ENCODE measurements at places on chromosomes 1 and 21. TPM values are rescaled to one million over a fixed set of nuclear protein-coding genes. Genes with fewer than 3 reads are reported as not detected.

Gene GREM2
- polyA plus RNA-seq: 2.3 TPM

Gene TMEM52
- 134 TPM for polyA plus RNA-seq

Gene JAM2
- polyA plus RNA-seq: 50.0 TPM

- no peak for DNase-seq
Observed at GRCh38 chr1:221327954-221328353, 413.9 kb downstream of the DUSP10 start.

GRCh38 chr1:222790520-222790919 lies 24.3 kb upstream of the DISP1 start:
- DNase-seq: no peak

DNA sequence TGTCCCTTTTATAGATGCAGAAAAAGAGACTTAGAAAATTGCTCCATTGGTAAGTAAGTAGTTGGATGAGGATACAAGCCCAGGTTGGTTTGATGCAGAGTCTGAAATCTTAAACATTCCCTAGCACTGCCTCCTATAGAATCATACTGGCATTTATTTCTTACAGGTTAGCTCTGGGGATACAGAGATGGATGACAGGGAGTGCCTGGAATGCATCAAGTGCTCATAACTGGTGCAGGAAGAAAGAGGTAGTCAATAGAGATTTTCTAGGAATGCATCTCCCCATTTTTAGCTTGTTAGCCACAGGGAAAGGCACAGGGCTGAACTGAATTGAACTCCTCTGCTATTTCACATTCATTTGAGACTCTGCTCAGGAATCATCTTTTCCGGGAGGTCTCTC lies 269.0 kb upstream of the USP24 start:
- DNase-seq: no peak

DNA sequence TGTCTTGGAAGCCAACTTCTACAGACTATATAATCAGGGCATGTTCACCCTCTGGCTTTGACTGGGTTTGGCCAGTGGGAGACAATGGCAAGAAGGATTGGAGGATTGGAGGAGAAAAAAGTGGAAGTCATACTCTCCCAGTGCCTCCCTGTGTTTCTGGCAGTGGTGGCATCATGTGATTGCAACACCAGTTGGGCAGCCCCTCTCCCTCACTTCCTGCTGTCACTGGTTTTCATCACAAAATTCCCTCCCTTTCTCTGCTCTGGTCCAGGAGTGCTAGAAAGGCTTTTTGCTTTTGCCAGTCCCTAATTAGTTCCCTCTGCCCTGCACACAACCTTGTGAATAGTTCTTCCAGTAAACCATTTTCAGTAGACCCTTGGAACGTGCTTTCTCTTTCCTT lies 3.7 kb upstream of the QSOX1 start:
- DNase-seq: no peak

- DNase-seq: no peak
Observed at GRCh38 chr1:54588377-54588776, 34.9 kb downstream of the FAM151A start.

DNA sequence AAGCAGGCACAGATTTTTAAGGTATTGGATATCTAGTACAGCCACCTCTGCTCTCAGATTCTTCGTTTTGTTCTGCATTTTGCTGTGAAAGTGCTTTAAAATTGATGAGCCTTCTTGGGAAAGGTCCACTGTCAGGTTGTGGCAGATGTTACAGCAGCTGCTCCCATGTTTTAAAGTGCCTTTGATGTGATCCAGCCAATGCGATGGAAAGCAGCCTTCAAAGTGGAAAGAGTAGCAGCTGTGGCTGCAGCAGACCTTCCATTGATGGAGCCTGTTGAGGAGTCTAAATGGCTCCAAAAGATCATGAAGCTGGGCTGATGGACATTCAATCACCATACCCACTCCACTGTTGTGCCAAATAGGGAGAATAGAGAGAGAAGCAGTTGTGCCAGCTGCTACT lies 816.9 kb downstream of the PLA2G4A start:
- no peak for DNase-seq

DNA sequence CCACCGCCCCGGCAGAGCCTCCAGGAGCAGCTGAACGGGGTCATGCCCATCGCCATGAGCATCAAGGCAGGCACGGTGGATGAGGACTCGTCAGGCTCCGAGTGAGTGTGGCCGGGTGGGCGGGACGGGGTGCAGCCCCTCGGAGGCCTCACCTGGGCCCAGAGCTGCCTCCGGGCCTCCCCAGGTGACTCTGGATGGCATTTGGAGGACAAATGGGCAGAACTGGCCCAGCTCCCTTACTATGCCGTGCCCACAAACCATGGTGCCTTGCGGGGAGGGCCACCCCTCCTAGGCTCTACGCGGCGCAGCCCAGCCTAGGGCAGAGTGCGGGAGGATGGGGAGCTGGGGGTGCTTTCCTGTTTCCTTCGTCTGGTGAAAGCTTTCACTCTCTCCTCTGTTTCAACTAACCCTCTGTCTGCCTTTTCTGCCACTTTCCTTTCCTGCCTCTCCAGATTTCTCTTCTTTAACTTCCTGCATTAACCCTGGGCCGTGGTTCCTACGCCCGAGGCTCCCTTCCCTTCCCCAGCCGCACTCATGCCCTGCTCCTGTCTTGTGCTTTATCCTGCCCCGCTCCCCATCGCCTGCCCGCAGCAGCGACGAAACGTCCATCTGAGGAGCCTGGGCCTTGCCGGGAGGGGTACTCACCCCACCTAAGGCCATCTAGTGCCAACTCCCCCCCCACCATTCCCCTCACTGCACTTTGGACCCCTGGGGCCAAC lies 9.2 kb downstream of the PSRC1 start:
- no peak for DNase-seq

- no peak for DNase-seq
Observed at GRCh38 chr1:98389809-98390208, 271.7 kb upstream of the SNX7 start.
